NCI-H1694 (cell line): ENCODE measurements at places on chromosomes 12 and 14.
A peak's percentile ranks its signal among the peaks of the same experiment; 100 is the strongest.

DNA sequence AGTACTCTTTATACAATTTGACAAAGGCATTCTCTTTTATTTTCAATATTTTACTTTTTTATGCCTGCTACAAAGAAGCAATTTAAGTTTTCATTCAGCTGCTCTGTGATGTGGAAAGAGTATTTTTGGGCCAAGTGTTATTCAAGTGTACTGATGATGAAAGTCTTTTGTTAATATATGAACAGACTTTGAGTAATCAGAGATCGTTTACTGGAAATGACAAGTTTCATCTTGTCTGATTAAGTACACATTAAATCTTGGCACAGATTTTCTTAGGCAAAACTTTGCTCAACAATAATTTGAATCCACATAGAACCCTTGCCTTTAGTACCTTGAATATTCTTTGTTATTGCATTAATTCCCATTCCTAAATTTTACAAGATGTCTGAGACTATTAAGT lies 13.3 kb upstream of the PZP start:
- no peak for DNase-seq

DNA sequence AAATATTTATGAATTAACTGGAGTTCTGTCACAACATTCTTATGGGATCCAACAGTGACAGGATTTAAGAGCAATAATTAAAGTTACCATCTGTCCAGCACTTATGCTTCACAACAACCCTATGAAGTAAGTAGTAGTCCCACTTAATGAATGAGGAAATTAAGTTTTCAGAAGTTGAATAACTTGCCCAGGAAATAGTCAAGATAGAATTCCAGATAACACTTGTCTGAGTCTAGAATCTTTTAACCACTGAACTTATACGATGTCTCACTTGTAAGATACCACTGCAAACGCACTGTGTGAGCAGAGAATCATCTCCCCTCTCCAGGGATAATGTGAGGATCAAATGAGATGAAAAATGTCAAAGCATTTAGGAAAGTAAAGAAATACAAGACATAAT lies 3.3 kb upstream of the TTC9 start:
- peak; percentile 82 for DNase-seq

GRCh38 chr12:116615141-116615861 lies 56.1 kb downstream of the MAP1LC3B2 start:
- DNase-seq: no peak

DNA sequence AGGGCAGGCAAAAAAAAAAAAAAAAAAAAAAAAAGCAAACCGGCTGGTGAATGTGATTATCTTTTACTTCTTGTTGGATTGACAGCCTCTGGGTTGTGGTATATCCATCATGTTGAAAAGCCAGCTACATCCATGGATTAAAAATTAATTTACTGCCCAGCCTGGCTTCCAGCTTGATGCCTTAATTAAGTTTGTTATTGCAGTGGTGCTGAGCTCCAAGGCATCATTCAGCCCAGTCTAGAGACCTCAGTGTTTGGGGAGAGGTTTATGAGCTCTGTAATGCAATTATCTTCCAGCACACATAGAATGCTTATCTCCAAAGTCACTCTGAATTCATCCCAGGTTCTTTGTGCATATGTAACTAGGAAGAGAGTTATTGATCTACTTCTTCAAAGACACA lies 114.8 kb downstream of the RIMBP2 start:
- DNase-seq: no peak

- no peak for DNase-seq
Measured at GRCh38 chr14:98244966-98245569, 1026.9 kb downstream of the BCL11B start.

DNA sequence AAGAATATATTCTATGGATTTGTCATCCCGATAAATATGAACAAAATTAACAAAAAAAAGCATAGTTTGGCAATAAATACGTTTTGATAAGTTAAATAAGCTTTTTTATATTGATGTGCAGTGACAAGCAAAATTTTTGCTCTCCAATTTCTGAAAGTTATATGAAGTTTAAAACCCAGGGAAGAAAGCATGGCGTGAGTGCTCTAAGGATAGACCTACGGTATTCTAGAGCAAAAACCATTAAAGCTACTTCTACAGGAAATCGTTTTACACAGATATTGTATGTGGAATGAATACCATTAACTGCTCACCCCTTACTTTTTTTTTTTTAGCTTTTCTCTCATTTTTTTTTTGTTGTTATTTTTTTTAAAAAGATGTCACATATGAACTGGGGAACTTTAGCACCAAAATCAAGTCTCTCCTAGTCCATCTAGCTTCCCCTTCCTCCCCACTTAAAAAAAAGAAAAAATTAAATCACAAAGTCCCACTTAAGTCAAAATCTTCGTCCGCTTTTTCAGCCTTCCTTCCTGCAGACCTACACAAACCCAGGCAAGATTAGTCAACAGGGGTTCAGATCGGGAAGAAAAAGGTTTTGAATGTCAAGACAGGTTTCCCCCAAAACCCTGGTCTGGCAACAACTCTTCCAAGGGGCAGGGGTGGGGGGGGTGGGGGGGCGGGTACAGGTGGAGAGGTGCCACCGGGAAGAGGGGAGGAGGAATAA lies 4.4 kb downstream of the ZFP36L1 start:
- no peak for DNase-seq

GRCh38 chr12:71870416-71870815 lies 30.9 kb downstream of the TBC1D15 start:
- DNase-seq: no peak

DNA sequence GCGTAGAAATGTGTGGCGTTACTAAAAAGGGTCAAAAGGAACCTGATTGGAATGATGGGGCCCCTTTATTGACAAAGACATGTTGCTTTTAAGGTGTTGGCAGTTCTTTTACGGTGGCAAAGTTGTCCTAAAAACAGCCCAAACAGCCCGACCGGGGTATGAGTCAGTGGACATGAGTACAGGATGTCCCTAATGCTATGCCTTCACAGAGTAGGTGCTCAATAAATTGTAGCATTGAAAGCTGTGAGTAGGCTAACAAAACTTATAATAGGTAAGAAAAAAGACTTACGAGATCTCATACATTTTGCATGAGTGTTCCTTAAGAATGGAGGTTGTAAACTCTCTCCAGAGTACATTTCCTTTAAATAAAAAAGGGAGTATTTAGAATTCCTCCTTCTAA lies 2.6 kb downstream of the ELK3 start:
- no peak for DNase-seq

- DNase-seq: peak; percentile 50
Measured at GRCh38 chr14:52299692-52300278, 14.3 kb upstream of the PTGER2 start.

DNA sequence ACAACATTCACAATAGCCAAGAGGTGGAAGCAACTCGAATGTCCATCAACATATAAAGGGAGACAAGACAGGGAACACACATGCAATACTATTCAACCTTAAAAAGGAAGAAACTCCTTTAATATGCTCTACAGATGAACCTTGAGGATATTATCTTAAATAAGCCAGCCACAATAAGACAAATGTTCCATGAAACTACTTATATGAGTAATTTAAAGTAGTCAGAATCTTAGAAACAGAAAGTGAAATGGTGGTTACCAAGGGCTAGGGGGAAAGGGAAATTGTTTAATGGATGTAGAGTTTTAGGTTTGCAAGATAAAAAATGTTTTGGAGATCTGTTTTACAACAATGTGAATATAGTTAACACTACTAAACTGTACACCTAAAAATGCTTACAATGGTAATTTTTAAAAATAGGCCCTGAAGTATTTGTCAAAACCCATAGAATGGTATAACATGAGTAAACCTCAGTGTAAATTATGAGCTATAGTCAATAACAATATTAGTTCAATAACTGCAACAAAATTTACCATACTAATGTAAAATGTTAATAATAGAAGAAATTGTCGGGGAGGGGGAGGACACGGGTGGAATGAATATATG lies 71.1 kb downstream of the EGLN3 start:
- DNase-seq: no peak

GRCh38 chr12:106866426-106867080 lies 89.2 kb upstream of the TMEM263 start:
- DNase-seq: no peak

- no peak for DNase-seq
Measured at GRCh38 chr14:79528828-79529416, 682.4 kb downstream of the DIO2 start.
